Fibroblast of skin of abdomen (primary cell): ENCODE measurements at places on chromosomes 16 and 17.
A peak's percentile ranks its signal among the peaks of the same experiment; 100 is the strongest.

DNA sequence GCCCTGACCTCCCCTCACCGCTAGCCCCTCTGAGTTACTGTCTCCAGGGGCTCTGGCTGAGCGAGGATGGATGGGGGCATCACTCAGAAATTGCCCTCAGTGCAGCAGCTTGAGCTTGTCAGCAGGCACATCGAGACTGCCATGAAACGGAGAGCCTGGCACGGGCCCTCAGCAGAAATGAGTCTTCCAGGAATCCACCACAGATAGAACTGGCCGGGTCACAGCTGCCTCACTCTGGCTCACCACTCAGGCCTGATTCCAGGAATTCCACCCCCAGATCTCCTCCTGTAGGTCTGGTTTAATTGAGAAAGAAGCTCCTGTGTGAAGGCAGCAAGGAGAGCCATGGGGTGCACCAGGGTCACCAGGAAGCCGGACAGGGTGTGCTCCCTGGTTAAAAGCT lies 85.5 kb downstream of the GSG1L start:
- no peak for DNase-seq

DNA sequence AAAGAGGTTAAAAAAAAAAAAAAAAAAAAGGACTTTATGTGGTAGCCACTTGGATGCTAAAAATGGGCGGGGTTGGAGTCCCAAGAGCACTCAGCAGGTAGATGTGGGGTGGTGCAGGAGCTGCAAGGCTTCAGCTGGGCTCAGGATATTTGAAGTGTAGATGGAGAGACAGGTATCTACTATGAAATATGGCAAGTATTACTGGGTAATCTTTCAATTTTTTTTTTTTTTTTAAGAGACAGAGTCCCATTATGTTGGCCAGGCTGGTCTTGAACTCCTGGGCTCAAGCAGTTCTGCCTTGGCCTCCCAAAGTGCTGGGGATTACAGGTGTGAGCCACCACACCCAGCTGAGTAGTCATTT lies 7.6 kb downstream of the TUFM start:
- no peak for DNase-seq

GRCh38 chr16:80804056-80804525 lies 307 bp downstream of the CDYL2 start:
- peak; percentile 72 for DNase-seq

GRCh38 chr16:30922960-30923535 lies 324 bp upstream of the FBXL19 start:
- DNase-seq: peak; percentile 100

DNA sequence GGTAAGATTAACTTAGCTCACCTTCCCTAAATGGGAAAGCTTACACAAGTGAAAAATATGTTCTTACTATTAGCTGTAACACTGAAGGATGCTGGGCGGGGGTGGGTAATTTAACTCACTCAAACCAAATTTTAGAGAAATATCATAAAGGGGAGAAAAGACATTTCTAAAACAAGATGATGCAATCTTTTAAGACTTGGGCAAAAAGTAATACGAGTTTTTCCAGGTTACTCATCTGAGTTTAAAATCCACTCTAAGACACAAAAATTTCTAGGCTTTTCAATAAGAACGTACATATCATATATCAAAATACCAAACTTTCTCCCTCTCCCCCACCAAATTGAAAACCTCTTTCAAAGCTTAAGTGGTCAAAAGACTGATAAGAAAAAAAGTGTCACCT lies 228.8 kb downstream of the CEP112 start:
- no peak for DNase-seq

DNA sequence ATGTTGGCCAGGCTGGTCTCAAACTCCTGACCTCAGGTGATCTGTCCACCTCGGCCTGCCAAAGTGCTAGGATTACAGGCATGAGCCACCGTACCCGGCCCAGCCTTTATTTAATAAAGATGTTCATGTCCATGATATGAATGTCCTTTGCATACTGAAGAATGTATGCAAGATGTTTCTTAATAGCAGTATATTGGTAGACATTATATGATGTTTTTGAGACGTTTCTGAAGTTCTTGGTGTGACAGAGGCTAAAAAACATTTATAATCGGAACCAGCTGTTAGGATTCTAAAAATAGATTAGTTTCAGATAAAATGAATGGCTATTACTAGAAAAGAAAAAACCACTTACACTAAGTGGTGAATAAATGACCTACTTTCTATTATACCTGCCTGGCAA lies 11.8 kb downstream of the PDZD9 start:
- peak; percentile 51 for DNase-seq

- DNase-seq: no peak
These were observed 60.4 kb downstream of the ZFHX3 start for GRCh38 chr16:72987480-72987901.

DNA sequence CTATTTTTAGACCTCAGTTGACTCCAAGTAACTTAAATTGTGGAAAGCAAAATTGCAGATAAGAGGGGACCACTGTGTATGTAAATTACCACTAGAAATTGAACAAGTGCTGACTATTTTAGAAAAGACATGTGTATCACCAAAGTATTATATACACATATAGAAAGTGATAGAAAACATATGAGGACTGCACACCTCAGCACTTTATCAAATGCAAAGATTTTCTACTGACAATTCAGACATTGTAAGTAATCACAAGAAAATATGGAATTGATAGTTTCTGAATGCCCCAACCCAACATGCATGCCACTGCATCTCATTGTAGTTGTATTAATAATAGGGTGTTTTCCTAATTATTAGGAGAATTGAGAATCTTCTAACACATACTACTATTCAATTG lies 536.5 kb downstream of the CDH11 start:
- DNase-seq: no peak

GRCh38 chr17:55735731-55736405 lies 13.2 kb upstream of the TMEM100 start:
- peak; percentile 57 for DNase-seq

- no peak for DNase-seq
These were observed 16.1 kb upstream of the NAGS start for GRCh38 chr17:43988301-43988700.

DNA sequence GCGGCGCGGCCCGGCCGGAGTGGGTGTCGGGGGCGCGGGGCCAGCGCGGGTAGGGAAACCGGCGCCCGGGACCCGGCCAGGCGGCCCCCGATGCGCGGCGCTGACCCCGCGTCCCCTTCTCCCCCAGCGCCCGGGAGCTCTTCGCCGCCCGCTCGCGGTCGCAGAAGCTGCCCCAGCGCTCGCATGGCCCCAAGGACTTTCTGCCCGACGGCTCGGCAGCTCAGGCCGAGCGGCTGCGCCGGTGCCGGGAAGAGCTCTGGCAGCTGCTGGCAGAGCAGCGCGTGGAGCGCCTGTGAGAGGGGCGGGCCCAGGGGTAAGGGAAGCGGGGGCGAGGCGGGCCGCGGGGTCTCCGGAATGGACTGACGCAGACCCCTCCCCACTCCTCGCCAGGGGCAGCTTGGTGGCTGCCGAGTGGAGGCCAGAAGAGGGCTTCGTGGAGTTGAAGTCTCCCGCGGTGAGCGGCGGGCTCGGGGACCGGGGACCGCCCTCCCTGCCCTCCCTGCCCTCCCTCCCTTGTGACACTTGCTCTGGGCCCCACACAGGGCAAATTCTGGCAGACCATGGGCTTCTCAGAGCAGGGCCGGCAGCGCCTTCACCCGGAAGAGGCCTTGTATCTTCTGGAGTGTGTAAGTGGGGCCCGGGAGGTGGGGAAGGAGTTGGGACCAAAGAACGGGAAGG lies 430 bp downstream of the TSEN54 start:
- no peak for DNase-seq

- DNase-seq: no peak
These were observed 166.8 kb upstream of the CHMP6 start for GRCh38 chr17:80824549-80825470.

DNA sequence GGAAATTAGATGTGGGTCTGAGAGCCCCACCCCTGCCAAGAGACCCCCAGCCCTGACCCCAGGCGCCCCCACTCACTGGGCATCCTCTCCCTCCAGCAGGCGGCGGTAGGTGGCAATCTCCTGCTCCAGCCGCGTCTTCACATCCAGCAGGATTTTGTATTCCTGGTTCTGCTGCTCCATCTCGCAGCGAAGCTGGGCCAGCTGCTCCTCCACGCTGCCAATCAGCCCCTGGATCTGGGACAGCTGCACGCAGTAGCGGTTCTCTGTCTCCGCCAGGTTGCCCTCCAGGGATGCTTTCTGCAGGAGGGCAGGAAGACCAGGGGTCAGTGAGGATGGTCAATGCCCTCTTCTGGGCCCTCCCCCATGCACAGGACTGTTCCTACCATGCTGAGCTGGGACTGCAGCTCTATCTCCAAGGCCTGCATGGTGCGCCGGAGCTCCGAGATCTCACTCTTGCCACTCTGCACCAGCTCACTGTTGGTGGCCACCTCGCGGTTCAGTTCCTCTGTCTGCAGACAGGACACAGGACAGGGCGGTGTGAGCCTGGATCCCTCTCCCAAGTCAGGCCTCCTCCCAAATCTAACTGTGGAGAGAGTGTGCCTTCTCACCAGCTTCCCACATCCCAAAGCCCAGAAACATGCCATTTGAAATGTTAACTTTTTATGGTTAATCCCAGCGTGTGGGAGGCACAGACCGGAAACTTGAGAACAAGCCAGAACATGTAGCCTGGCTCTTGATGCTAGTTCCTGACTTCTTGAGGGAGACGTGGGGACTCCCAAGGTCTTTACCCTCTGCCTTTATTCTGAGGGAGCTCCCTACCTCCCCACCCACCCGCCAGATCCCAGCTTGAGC lies 3.6 kb downstream of the KRT17 start:
- DNase-seq: peak; percentile 16
